Nasal cavity respiratory epithelium epithelial cell of viscerocranial mucosa (primary cell): ENCODE measurements at places on chromosomes 4 and X. TPM values are rescaled to one million over a fixed set of nuclear protein-coding genes. Genes with fewer than 3 reads are reported as not detected.

Gene TMPRSS11F
- 4.8 and 8.7 TPM in 2 replicates for total RNA-seq

Gene RHOXF1
- not detected in 2 replicates for total RNA-seq

Gene MEPE
- total RNA-seq: not detected in 2 replicates

Gene NAP1L2
- total RNA-seq: 0.68 and 0.85 TPM in 2 replicates

Gene FGF2
- 6.8 and 19.1 TPM in 2 replicates for total RNA-seq

Gene GLRA2
- total RNA-seq: not detected in 2 replicates

Gene MAD2L1
- 1.2 and 2.4 TPM in 2 replicates for total RNA-seq

Gene RAB40A
- under 0.01 and 0.21 TPM in 2 replicates for total RNA-seq

Gene C4orf36
- 1.7 and 3.1 TPM in 2 replicates for total RNA-seq

Gene SPANXC
- total RNA-seq: not detected in 2 replicates

Gene WDR17
- total RNA-seq: under 0.01 and 3.5 TPM in 2 replicates

Gene SHOX
- total RNA-seq: not detected in 2 replicates

Gene MAB21L2
- total RNA-seq: not detected in 2 replicates

Gene SPATA18
- total RNA-seq: 10.9 and 18.7 TPM in 2 replicates

Gene SPANXB1
- not detected in 2 replicates for total RNA-seq

Gene DCAF8L2
- not detected in 2 replicates for total RNA-seq

Gene NEIL3
- 0.43 and 1.4 TPM in 2 replicates for total RNA-seq

Gene FAM53A
- total RNA-seq: 1.1 and 1.4 TPM in 2 replicates

Gene ARL9
- total RNA-seq: under 0.01 and 0.28 TPM in 2 replicates

Gene NPY5R
- total RNA-seq: not detected in 2 replicates

Gene MAGEA12
- not detected in 2 replicates for total RNA-seq

Gene SUPT20HL1
- not detected in 2 replicates for total RNA-seq

Gene HELT
- total RNA-seq: not detected in 2 replicates

Gene GDI1
- 58.1 and 69.8 TPM in 2 replicates for total RNA-seq

Gene P2RY8
- total RNA-seq: not detected in 2 replicates

Gene LAGE3
- total RNA-seq: 9.4 and 10.3 TPM in 2 replicates

Gene PDLIM3
- 0.68 and 0.71 TPM in 2 replicates for total RNA-seq

Gene SLC38A5
- 150 and 165 TPM in 2 replicates for total RNA-seq

Gene ZNF275
- 5.8 and 13.5 TPM in 2 replicates for total RNA-seq

Gene C1QTNF7
- not detected in 2 replicates for total RNA-seq

Gene IL21
- total RNA-seq: not detected in 2 replicates

Gene YY2
- 0.68 and 5.4 TPM in 2 replicates for total RNA-seq

Gene LIMCH1
- 0.34 and 4.5 TPM in 2 replicates for total RNA-seq

Gene NOP14
- 35.5 and 57.4 TPM in 2 replicates for total RNA-seq

Gene SULT1B1
- total RNA-seq: under 0.01 and 0.28 TPM in 2 replicates

Gene NKX1-1
- total RNA-seq: not detected in 2 replicates

Gene FATE1
- total RNA-seq: not detected in 2 replicates

Gene FOXP3
- 0.14 TPM in 1 of 2 replicates, not detected in the other for total RNA-seq
